Dermis blood vessel endothelial cell (primary cell): ENCODE measurements at places on chromosomes 3 and 15.

GRCh38 chr3:149587383-149587782, 70.4 kb downstream of the WWTR1 start:
- no peak for DNase-seq

- no peak for DNase-seq
These were observed 497.7 kb upstream of the THBS1 start for GRCh38 chr15:39083213-39083612.

- peak; percentile 14 for DNase-seq
These were observed 80.9 kb downstream of the DGKG start for GRCh38 chr3:186281176-186281575.

DNA sequence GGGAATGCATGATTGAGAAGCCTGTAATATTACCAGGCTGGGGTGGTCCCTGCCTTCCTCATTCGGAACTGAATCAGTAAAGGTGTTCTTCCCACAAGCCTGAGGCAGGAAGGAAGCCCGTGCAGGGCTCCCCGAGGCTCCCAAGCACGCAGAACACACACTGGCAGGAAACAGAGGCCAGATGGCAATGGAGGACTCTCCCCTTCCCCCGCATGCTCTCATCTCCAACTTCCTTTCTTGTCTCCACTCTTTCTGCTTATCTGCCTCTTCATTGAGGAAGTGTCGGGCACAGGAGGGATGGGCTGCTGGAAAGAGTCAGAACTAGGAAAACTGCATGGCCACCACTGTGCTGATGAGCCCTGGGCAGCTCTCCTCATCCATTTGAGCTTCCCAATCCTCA, 123.5 kb downstream of the NUP210 start:
- peak; percentile 5 for DNase-seq

DNA sequence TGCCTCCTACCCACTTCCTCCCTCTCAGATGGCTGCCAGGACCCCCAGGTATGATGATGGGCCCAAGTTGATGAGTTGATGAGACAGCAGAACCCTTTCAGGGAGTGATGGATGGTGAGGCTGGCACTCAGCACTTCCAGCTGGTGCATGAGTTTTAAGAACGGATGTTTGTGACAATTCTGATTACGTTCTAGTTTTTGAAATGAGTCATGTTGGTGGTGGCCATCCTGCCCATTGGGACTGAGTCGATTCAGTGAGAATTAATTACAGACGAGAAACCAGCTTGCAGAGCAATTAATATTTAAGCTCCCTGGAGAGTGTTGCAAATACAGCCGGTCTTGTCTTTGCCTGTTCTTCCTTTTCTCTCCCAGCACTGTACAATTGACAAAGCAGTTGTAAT, 56.9 kb upstream of the NR2C2 start:
- peak; percentile 53 for DNase-seq

DNA sequence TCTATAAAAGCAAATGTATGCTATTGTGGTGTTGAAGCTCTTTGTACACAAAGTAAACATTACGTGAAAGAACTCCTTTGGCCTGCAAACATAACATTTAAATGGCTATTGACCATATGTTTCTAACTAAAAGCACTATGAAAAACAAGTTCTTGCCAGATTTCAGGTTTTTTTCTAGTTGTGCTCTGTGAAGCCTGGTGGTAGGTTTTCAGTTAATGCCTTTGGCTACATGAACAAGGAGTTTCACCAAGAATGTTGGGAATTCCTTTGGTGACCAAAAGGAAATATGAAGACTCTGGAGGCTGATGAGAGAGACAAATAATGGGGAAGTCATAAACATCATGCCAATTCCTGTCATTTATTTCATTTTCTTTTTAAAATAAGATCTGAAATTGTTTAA, 66.0 kb downstream of the RBMS3 start:
- DNase-seq: no peak

DNA sequence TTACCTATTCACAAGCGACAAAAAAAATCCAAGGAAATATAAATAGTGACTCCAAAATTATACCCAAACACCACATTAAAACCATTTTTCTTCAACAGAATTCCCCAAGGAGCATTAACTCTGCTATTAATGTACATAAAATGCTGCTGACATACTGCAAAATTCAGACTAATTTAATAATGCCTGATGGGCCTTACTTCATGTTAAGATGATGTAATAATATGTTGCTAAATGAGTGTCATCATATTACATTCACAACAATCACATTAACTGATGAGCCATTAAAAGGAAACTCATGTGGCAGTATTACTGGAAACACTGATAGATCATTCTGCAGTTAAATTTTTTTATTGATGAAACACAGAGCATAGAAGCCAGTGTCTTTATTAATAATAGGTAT, 204.9 kb upstream of the CGNL1 start:
- no peak for DNase-seq

- DNase-seq: no peak
These were observed 175.8 kb downstream of the XXYLT1 start for GRCh38 chr3:195095035-195095703.

GRCh38 chr3:158790901-158791589, 10.8 kb upstream of the MFSD1 start:
- peak; percentile 86 for DNase-seq

DNA sequence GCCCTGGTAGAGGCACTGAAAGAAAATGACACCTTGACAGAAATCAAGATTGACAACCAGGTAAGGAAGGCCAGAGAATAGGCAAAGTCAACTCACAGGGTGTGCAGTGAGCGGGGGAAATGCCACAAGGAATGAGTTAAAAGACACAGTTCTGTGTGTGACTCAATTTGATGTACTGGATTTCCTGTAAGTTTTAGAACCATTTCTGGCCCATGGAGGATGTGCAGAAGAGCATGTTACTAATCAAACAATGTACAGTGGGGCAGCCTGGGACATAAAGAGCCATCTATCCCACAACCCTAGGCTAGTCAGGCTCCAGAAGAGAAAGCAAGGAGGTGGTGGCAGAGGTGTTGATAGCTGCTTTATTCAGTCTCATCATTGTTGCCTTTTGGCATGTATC, 31.2 kb upstream of the TMOD3 start:
- DNase-seq: peak; percentile 15

DNA sequence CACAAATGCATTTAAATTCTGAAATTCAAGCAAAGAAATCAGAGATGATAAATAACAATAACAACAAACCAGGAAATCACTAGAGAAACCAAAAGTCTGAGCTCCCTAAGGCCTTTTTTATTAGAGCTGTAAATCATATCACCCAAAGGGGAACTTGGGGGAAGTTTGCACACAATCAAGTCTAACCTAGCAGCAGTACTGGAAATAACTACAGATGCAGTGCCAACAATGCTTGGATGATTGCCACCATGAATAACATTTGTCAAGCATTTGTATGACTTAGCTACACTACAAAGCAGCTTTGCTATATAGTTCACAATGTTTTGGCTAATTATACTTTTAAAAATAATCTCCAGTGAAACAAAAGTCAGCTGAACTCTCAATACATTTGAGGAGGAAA, 27.8 kb downstream of the SHQ1 start:
- DNase-seq: peak; percentile 94

DNA sequence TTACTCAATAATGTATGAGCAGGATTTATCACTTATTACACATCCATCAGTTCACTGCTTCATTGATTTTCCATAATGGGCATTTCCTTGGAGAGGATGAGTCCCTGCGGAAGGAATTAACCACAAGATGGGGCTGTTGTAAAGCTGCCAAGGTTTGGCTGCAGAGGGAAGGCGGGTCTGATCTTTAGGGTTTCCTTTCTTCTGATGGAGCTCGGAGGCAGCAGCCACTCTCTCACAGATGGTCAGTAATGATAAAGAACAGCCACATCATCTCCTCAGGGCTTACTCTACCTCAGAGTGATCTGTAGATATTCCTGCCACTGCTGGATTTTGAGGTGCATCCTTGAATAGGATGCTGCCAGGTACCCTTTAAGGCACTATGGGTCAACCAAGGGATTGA, 115.2 kb downstream of the USP13 start:
- DNase-seq: peak; percentile 72

GRCh38 chr15:71548401-71548807, 261.9 kb upstream of the NR2E3 start:
- DNase-seq: no peak

GRCh38 chr3:100401674-100402041, 319 bp downstream of the LNP1 start:
- DNase-seq: peak; percentile 55

DNA sequence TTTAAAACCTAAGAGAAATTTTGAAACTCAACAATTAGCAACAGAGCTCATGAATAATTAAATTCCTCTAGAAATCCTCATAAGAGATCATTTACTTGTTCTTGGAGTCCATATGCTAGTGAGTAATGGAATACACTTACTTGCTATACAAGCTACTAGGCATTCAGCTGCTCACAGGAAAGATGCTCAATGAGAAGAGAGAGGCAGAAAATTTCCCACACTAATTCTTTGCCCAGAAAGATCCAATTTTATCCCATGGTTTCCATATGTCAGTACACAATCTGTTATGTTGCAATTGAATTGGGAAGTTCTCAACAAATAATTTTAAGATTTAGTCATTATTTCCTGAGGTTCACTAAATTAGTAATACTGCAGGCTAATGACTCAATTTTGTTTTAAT, 310.4 kb downstream of the RYR3 start:
- no peak for DNase-seq

DNA sequence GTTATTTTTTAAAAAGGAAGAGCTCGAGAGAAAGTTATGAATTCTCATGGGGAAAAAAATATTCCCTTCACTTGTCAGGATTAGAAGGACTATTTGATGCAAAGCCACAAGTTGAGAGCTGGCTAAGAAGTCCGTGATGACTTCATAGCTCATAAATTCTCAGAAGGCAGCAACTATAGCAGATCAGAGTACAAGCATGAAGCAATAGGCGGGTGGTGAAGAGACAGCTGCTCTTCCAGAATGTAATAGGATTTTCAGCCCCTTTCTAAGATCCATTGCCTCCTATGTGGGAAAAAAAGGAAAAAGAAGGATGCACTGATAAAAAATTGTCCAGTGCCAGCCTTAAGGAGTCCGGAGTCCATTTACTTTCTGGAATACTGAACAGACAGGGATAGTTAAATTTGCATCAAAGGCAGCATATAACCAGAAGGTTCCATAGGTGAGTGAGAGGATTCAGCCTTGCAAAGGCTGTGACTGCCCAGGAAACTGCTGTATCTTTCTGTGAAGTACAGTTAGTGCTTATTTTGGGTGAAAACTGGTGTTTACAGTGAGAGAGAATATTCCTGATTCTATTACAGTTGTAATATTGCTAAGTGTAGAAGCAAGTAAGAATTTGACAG, 929.5 kb upstream of the ALCAM start:
- no peak for DNase-seq

- peak; percentile 58 for DNase-seq
These were observed 520.6 kb downstream of the MFSD1 start for GRCh38 chr3:159322322-159322939.

- DNase-seq: peak; percentile 5
These were observed 461.3 kb upstream of the NAALADL2 start for GRCh38 chr3:174397848-174398247.

DNA sequence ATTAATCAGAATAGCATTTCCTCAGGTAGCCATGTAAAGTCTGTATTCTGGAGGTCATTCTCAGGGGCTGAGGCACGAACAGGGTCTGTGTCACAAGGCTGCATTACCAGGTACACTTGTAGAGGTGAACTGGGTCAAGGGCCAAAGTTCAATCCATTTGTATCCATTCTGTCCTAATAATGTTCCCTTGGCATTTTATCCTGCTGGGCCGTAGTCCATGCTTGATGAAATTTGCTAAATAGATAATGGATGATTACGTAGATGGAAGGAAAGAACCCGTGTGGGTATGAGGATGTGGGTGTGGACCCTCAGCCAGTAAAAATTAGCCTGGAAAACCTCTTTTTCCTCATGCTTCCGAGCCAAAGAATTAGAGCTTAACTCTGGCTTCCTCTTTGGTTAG, 785.9 kb downstream of the GRM7 start:
- no peak for DNase-seq

- DNase-seq: peak; percentile 17
These were observed 236.5 kb downstream of the SQOR start for GRCh38 chr15:45871121-45871855.

DNA sequence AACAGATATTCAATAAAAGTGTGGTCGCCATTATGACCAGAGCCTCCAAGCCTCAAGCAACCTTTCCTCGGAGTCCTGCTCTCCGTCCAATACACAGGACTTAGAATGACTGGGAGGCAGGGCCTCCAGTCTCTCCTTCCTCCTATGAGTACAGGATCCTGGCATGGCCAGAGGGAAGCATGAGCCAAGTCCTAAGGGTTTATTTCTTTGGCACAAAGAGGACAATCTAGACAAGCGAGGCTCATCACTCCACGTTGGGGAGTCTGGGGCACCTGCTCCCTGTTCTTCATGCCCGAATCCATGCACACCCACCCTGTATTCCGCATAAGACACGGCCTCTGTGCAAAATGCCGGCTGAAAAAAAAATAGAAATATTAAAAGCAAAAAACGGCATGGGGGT, 6.8 kb downstream of the PRRT3 start:
- DNase-seq: no peak

GRCh38 chr3:42780398-42780797, 7.3 kb upstream of the CCDC13 start:
- no peak for DNase-seq

GRCh38 chr15:79206940-79207339, 75.6 kb upstream of the ANKRD34C start:
- no peak for DNase-seq

- no peak for DNase-seq
These were observed 250.5 kb downstream of the ADAMTSL3 start for GRCh38 chr15:83904107-83905040.

GRCh38 chr3:96931119-96931862, 116.9 kb downstream of the EPHA6 start:
- DNase-seq: no peak

DNA sequence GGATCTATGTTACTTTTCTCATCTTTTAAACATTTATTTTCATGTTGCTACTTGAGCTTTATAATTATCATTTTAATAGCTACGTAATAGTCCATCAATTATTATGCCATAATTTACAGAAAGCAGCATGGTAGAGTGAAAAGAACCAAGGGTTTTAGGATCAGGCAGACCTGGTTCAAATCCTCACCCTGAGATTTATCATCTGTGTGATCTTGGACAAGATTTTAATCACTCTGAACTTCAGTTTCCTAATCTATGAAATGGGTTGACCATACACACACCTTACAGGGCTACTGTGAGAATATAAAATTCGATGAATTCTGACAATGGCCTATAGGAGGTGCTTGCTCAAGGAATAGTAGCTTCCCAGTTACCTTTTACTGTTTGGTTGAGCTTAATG, 27.1 kb downstream of the BOC start:
- DNase-seq: no peak

GRCh38 chr3:182136008-182136910, 424.5 kb downstream of the SOX2 start:
- DNase-seq: no peak

- no peak for DNase-seq
These were observed 52.4 kb downstream of the PSMD6 start for GRCh38 chr3:63970631-63971475.

- DNase-seq: no peak
These were observed 6.0 kb upstream of the PLSCR5 start for GRCh38 chr3:146611096-146611495.

- DNase-seq: peak; percentile 93
These were observed 186.9 kb downstream of the KLHL25 start for GRCh38 chr15:85607842-85608241.

- DNase-seq: no peak
These were observed 32.2 kb downstream of the EPHB1 start for GRCh38 chr3:134827213-134827612.
